ENCODE measurements at places on chromosomes 12 and 14.

- DNase-seq: no peak
These were observed 261.7 kb downstream of the LRFN5 start for GRCh38 chr14:41868396-41868795.

DNA sequence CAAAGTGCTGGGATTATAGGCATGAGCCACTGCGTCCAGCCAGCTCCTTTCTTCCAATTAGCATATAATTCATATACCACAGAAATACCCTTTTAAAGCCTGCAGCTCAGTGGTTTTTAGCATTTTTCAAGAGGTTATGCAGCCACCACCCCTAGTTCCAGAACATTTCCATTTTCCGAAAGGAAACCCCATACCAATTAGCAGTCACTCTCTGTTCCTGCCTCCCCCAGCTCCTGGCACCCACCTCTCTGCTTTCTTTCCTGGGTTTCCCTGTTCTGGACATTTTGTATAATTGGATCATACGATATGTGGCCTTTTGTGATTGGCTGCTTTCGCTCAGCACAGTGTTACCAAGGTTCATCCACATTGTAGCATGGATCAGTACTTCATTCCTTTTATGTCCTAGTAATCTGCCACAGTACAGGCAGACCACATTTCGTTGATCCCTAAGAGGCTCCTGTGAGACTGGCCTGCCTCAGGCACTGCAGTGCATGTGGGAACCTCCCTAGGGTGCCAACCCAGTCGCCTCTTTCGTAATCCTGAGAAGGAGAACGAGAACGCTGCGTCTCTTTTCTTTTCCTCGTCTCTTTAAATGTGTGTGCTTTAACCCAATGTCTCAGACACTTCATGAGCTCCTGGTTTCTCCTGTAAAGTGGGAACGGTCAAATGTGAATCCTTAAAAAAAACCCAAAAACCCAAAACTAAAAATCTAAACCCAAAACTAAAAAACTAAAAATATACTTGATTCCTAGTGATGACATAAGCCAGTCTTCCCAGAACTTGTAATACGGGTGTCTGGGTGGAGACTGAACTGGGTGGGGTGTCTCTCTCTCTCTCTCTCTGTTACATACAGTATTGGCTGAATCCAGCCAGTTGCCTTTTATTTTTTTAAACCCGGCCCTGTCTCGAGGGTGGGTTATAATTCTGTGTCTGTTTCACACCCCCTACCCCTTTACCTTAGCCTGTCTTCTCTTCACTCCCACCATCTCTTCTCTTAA, 14.7 kb downstream of the AACS start:
- DNase-seq: peak; percentile 54

GRCh38 chr12:113385282-113385882, 18.3 kb downstream of the SDS start:
- no peak for DNase-seq

- DNase-seq: no peak
These were observed 257.8 kb upstream of the BTG1 start for GRCh38 chr12:92403210-92404175.

DNA sequence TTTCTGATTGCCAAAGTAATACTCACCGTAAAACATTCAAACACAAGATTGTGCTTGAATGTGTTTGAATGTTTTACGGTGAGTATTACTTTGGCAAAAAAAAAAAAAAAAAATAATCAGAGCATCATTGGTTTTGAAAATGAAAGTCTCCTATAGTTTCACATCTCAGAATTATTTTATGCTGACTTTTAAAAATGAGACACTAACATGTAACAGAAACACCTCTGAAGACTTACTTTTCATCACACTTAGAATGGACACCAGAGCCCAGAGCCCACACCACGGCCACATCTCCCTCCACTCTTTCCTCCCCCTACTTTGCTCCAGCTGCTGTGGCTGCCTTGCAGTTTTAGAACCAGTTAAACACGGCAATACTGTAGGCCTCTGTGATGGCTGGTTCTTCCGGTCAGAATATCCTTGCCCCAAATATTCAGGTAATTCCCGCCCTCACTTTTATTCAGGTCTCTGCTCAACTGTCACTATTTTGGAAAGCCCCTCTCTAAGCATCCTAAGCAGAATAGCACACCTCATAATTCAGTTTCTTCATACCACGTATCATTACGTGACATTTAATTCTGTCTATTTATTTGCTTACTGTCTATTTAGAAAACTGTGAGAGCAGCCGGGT, 138.9 kb upstream of the MAX start:
- no peak for DNase-seq

DNA sequence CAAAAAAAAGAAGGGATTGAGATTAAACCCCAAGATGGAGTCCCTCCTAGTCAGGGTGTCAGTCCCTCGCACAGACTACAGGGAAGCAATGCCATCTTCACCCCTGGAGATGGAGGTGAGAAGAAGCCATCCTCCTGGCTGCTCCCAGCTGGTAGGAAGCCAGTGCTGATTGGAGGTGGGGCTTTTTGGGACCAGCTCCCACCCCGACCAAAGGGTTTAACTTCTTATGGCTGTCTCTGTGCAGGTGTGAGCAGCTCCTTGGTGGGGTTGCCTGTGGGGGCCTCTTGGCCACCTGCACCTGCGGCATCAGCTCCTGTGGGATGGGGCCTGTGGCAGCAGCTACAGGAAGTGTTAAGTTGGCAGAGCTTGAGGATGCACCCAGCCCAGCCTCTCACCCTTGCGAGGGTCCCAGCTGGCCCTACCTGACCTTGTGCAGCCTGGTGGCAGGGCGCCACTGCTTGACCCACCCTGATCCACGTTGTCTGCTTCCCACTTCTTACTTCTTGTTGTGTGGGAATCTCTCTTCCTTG, 3.8 kb upstream of the KRT86 start:
- no peak for DNase-seq

DNA sequence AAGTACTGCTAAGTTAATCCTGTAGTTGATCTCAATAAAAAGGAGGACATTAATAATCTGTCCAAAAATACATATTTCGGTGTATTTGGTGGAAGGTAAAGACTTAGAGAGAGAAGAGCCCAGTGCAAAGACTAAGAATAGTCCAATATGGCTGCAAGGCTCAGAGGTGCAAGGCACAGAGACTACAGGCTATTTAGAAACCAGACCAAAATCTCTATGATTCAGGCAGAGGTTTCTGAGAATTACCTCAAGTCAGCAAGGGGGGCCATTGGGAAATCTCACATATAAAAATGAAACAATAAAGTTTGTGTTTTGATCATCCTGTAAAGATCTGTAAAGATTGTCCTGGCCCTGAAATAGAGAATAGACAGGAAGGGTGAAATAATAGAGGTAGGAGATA, 1173.0 kb downstream of the VRK1 start:
- DNase-seq: no peak

- no peak for DNase-seq
These were observed 45.7 kb downstream of the TEAD4 start for GRCh38 chr12:3004655-3005565.

- DNase-seq: peak; percentile 90
These were observed 51.5 kb downstream of the DCAF5 start for GRCh38 chr14:69101331-69101826.

- peak; percentile 64 for DNase-seq
These were observed 24.7 kb upstream of the SGPP1 start for GRCh38 chr14:63752449-63753169.

DNA sequence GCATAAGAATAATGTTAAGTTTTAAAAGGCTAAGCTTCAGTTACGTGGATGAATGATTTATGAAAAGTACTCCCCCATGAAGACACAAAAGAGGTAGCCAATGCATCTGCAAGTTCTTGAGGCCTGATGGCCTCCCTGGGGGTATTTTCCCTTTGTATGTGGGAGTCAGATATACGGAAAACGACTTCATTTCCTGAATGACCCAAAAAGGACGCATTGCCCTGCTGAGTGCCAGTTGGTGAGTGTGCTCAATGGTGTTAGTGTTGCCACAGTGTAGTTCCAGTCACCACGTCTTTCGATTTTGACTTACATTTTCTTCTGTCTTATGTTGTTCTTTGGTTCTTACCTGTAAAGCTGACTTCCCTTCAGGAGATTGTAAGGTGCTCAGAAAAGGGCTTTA, 8.0 kb downstream of the ETV6 start:
- no peak for DNase-seq

- DNase-seq: no peak
These were observed 25.4 kb upstream of the PPP2R5C start for GRCh38 chr14:101736071-101736470.

DNA sequence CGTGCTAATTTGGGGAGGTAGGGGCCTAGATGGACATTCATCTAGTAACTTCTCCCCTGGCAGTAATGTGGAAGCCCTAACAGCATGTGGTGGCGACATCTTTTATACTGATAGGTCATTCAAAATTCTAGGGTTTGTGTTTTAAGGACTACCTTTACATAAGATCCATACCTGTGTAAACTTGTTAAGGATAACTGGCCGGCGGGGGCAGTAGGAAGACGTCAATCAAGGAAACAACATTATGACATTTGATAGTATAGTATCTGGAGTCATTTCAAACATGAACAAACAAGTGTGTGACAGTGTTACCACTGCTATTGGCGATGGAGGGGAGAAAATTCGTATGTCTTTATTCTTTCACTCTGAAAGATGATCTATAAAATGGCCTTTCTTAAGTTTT, 120.0 kb downstream of the TTLL5 start:
- no peak for DNase-seq

DNA sequence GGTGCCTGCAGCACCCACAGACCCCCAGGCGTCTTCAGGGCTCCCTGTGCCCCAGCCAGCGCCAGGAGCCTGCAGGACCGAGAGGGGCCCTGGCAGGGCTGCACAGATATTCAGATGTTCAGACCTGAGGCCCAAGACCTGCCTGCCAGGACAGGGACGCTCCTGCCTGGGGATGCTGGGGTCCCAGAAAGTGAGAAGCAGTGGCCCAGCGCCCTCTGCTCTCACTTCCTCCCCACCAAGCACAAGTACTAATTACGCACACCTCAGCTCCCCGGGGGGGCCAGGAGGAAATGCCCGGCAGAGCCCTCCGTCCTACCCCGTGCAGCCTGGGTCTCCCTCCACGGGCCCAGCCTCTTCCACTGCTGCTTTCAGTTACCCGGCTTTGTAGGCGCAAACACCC, 28.8 kb upstream of the INF2 start:
- no peak for DNase-seq

DNA sequence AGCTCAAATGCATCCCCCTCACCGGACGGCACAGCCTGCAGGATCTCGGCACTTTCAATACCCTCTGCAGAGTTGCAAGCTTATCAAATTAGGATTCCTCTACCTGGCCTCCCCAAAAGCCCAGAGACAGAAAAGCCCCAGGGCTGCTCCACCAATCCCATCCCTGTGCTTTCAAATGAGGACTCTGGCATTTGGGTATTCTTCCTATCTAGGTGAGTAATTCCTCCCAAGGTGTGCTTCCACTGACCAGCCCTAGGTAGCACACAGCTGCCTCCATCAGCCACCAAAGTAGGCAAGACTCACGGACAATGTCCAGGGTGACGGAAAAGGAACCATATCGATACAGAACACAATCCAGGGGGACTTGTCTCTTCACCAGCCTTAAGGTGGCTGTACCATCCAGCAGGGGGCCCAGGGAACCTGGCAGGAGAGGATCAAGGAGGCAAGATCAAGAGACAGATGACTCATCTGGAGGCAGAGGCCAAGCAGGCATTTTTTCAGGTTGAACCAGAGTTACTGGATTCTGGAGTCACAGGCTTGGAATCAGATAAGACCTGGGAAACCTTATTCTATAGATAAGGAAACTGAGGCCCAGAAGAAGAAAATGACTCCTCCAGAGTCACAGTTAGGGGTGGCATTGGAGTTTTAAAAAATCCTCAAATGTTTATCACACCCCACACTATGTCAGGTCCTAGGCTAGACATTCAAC, 9.9 kb downstream of the PMEL start:
- DNase-seq: no peak

- DNase-seq: no peak
These were observed 4.4 kb upstream of the GALNT6 start for GRCh38 chr12:51395283-51396230.

GRCh38 chr14:105474483-105475268, at the start of gene CRIP2:
Gene CRIP2 (plus strand): TSS chr14:105474821. CDS start chr14:105474863, 42 bp downstream.
- DNase-seq: no peak

GRCh38 chr12:2248901-2249381, 196.2 kb downstream of the CACNA1C start:
- DNase-seq: no peak

DNA sequence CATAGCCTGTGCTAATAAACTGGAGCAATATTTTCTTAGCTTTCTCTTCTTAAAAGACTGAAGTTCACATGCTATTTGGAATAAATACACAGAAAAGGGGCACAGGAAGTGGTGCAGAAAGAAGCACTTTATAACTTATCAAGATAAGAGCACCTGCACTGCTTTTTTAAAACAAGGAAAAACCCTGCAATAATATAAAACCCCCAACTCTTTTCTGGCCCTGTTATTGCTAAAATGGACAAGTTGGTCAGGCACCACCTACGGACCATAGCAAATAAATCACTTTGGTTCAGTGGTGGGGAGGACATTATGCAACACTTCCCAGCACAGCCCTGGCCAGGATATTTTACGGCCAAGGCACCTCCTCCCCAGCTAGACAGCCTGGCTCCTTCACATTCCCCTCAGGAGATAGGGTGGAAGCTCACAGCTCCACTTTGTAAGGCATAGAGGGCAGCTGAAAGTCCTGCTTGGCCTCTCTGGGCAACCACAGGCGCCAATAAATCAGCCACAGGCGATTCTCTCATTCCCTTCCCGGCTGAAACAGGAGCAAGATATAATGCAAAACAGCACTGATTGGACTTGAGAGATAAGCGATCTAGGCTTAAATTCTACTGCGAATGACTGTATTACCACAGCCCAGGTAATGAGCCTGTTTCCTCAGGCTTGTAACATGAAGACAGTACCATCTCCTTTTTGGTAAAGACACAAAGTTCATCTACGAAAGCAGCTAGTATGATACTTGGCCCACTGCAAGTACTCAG, 2.0 kb downstream of the ZBTB25 start:
- DNase-seq: peak; percentile 67

- no peak for DNase-seq
These were observed 2.5 kb upstream of the CTDSP2 start for GRCh38 chr12:57849035-57849434.

DNA sequence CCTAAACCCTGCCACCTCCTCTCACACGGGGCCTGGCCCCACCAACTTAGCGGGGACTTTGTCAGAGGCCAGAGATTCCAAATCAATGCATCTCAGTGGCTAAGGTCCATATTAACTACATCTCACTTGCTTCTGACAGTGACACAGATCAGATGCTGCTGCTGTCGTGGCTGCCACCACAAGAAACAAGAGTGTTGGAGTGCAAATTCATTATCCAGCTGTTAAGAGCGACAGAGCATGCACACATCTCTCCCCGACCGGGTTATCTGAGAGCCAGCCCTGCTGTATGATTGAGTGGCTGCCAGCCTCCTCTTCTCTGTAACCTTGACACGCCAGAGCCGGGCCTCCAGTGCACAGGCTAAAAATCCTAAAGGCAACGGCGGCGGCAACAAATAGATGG, 40.2 kb downstream of the SPRING1 start:
- DNase-seq: no peak

- DNase-seq: no peak
These were observed 108.5 kb downstream of the ZFC3H1 start for GRCh38 chr12:71555191-71555590.

Measured in stromal cell of bone marrow (primary cell).